ENCODE measurements at places on chromosomes 16 and 17.
A peak's percentile ranks its signal among the peaks of the same experiment; 100 is the strongest.

DNA sequence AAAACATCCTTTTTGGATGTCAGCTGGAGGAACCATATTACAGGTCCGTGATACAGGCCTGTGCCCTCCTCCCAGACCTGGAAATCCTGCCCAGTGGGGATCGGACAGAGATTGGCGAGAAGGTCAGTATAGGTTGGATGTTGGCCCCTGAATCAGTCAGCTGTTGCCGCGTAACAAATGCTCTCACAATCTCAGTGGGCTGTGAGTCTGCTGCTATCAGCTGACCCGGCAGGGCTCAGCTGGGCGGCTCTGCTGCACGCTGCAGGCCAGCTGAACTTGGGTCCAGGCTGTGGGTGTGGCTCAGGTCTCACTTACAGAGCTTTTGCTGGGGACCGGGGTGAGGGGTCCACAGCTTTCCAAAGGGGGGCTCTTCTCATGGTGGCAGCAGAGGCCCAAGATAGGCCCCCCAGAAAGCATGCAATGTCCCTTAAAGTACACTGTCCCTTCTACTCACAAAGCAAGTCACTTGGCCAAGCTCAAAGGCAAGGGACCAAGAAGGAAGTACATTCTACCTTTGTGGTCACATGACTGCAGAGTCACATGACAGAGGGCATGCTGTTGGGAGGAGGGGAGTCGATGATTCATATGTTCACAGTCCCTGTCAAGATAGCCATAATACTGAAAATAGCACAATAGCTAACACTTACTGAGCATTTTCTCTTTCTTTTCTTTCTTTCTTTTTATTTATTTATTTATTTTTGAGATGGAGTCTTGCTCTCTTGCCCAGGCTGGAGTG, 134.2 kb downstream of the ABCC1 start:
- DNase-seq = no peak

GRCh38 chr17:47862621-47863440, 11.9 kb upstream of the SP6 start:
- no peak for DNase-seq

- DNase-seq = no peak
Observed at GRCh38 chr16:46839986-46840443, 9.0 kb upstream of the C16orf87 start.

GRCh38 chr16:17691899-17692176, 221.1 kb upstream of the XYLT1 start:
- DNase-seq = no peak

GRCh38 chr17:50478391-50479381, at the start of gene RSAD1:
Gene RSAD1, plus strand, starts transcription at chr17:50478860. Its CDS starts 25 bp downstream, at chr17:50478885.
- peak; percentile 78 for DNase-seq

- no peak for DNase-seq
Observed at GRCh38 chr17:59124665-59125064, 18.0 kb upstream of the TRIM37 start.

DNA sequence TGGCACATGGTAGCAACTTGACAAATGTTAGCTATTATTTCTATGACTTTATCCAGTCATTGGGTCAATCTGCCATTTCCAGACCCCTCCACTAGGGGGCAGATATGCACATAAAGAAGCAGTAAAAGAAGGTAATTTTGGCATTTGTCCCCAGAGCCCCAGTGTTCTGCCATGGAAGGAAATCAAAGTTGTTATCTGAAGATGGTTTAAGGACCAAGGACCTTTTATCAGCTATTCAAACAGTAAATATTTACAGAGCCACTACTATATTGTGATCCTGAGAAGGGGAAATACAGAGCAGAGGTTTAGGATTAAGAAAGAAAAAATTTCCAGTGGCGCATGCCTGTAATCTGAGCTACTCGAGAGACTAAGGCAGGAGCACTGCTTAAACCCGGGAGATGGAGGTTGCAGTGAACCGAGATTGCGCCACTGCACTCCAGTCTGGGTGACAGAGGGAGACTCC, 20.0 kb downstream of the TRAF4 start:
- DNase-seq = peak; percentile 62

DNA sequence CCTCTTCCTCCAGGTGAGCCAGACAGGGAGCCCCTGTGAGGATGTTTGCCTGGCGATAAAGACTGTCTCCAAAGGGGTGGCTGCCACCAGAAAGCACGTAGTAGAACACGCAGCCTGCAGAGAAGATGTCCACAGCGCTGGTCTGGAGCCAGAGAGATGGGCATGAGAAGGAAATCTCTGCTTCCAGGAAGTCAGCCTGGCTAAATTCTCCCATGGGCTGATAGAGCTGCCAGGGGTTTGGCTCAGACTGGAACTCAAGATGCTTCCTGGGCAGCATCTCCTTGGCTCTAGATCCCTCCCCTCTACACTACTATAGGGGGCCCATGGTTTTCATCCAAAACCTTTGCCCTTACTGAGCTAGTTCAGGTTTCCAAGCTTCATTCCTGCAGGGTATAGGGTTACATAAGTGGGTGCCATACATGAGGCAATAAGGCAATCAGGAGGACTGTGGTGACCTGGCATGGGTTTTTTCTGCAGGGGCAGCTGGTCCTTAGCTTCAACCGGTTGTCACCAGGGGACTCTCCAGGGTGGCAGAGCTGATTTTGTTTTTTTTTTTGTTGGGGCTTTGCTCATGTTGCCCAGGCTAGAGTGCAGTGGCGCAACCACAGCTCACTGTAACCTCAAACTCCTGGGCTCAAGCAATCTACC, 13.6 kb downstream of the PLK1 start:
- no peak for DNase-seq

DNA sequence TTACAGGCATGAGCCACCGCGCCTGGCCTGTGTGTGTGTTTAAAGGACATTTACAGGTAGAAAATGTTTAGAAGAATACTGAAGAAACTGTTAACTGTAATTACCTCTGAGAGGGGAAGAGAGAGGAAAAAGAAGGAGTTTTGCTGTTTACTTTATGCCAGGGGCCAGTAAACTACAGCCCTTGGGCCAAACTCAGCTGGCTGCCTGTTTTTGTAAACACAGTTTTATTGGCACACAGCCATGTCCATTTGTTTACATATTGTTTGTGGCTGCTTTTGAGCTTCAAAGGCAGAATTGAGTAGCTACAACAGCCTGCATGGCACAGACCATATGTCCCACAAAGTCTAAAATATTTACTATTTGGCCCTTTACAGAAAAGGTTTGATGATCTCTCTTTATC, 76.4 kb downstream of the GPR139 start:
- no peak for DNase-seq

DNA sequence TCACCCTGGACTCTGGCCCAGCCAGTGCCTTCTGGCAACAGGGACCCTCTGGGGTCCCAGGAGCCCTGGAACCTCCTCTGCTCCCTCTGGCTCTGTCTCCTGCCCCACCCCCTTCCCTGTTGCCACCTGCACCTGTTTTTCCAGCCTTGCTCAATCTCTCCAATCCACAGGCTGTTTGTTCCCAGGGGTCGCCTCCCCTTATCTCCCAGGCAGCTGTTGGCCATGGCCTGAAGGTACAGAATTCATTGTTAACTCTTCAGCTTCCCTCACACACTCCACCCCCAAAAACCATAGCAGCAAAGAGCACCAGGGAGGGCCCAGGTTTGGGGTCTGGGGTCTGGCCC, 39.3 kb upstream of the TOB1 start:
- no peak for DNase-seq

- DNase-seq = no peak
Observed at GRCh38 chr16:67115639-67116038, 5.9 kb downstream of the PHAF1 start.

GRCh38 chr16:48481772-48482171, 96.6 kb upstream of the SIAH1 start:
- DNase-seq = no peak

GRCh38 chr16:23991066-23991465, 155.3 kb downstream of the PRKCB start:
- DNase-seq = no peak

GRCh38 chr16:268141-269053, 7.3 kb downstream of the RGS11 start:
- DNase-seq = no peak

GRCh38 chr17:50863221-50863843, 2.8 kb downstream of the TOB1 start:
- DNase-seq = peak; percentile 20

GRCh38 chr17:30920683-30921543, 832 bp upstream of the ADAP2 start:
- no peak for DNase-seq

- no peak for DNase-seq
Observed at GRCh38 chr16:70565053-70565452, 41.4 kb downstream of the SF3B3 start.

DNA sequence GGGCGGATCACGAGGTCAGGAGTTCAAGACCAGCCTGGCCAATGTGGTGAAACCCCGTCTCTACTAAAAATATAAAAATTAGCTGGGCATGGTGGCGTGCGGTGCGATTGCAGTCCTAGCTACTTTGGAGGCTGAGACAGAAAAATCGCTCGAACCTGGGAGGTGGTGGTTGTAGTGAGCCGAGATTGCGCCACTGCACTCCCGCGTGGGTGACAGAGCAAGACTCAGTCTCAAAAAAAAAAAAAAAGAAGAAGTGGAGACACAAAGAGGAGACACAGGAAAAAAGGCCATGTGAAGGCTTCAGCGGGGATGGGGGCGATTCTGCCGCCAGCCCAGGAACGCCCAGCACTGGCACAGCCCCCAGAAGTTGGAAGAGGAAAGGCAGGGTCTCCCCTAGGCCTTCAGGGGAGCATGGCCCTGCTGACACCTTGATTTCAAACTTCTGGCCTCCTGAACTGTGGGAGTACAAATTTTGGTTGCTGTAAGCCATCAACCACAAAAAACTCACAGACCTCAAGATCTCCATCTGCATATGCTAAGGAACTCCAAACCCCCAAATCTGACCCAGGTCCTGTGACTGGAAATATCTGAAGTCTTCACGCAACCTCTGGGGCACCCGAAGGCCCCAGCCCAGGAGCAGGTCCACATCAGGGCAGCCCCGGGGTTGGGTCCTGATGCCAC, 7.0 kb downstream of the SGSH start:
- no peak for DNase-seq

DNA sequence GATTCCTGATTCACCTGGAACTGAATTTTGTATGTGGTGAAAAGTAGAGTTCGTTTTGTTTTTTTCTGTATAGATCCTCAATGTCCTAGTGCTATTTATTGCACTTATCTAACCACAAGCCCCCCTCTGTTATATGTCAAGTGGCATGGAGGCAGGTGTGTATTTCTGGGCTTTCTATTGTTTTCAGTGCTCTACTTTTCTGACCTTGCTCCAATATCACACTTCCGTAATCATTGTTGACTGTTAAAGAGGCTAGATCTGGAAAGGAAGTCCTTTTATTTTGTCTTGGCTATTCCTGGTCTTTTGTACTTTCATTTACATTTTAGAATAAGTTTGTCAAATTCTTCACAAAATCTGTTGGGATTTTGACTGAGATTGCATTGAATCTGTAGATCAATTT, 26.8 kb upstream of the FBXO47 start:
- DNase-seq = no peak
